ENCODE measurements at places on chromosomes 1 and 21. TPM values are rescaled to one million over a fixed set of nuclear protein-coding genes. Genes with fewer than 3 reads are reported as not detected.

- H3K27ac ChIP-seq = no peak overlapping the region
- no peaks in the 10 kb centered on the region for H3K36me3 ChIP-seq
- H3K27me3 ChIP-seq = no peaks in the 10 kb centered on the region
- no peak for DNase-seq
- H3K4me1 ChIP-seq = no peaks in the 10 kb centered on the region
- no peak overlapping the region for H3K4me3 ChIP-seq
These were observed 85.1 kb downstream of the CLDN17 start for GRCh38 chr21:30081506-30081905.

DNA sequence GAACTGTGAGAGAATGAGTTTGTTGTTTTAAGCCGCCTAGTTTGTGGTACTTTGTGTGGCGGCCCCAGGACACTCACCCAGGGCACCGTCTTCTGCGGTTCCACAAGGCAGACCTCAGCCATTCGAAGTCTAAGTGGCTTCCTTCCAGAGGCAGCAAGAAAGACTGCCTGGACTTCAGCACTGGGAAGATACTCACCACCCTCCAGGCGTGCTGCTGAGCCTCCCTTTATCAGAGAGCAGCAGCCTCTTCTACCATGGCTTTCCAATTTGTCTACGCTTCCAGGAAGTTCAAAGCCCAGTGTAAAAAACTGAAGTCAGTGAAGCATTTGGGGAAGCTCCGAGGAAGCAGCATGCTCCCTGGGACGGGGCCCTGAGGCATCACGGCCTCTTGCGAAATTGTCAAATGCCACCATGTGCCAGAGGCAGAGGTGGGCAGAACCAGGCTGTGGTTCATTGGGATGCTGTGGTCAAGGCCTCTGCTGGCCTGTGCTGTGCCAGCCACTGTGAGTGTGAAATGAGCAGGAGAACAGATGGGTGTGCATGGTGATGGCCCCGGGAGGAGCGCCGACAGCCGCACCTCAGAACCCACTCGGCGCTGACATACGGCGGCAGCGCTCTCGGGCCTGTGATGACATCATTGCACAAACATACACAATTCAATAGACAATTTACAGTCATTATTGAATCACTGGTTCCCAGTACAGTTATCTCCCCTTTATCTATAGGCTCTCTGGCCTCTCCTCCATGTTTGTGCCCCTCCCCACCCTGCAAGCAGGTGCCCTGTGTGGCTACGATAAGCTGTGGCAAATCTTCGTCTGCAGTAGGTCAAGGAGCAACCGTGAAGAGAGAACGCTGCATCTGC is 110.4 kb downstream of the PDE9A start:
- DNase-seq = no peak
- no peaks in the 10 kb centered on the region for H3K27me3 ChIP-seq
- H3K27ac ChIP-seq = no peak overlapping the region
- H3K4me1 ChIP-seq = no peaks in the 10 kb centered on the region

- H3K36me3 ChIP-seq = peaks cover 18% of the 10 kb centered on the region
- no peak overlapping the region for H3K4me3 ChIP-seq
- DNase-seq = no peak
- no peak overlapping the region for H3K27ac ChIP-seq
- H3K4me1 ChIP-seq = peaks cover 5% of the 10 kb centered on the region
- H3K27me3 ChIP-seq = no peaks in the 10 kb centered on the region
These were observed 37.0 kb downstream of the TBCE start for GRCh38 chr1:235404190-235404589.

DNA sequence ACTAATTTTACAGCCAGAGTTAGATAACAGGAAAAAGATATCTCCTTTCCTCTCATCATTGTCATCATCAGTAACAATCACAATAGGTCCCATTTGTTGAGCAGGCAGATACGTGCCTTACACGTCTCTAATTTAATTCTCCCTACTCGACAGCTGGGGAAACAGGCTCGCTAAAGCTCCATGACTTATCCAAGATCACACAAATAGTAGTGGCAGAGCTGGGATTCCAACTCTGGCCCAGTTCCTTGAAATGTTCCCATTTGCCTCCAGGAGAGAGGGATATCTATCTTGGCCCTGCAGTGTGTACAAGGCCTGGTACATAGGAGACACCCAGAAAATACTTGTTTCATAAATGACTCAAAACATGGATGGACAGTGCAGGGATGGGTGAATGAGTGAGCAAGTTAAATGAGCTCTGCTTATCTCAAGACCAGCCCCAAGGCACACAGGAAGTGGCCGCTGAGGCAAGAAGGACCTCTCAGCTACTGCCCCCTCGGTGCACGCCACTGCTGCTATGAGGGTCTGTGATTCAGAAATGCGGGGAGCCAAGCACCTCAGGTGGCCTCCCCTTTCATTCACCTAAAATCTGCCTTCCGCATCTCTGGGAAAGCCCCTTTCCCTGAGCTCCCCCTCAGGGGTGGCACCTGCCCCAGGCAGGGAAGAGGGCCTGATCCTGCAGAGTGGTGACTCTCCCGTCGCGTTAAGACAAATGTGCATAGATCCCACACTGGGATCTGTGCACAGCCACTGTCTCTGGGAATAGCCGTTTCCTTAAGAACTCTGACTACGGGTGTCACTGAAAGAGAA is 3.6 kb downstream of the KCNN3 start:
- DNase-seq = no peak
- H3K27ac ChIP-seq = no peak overlapping the region
- no peaks in the 10 kb centered on the region for H3K36me3 ChIP-seq
- H3K4me1 ChIP-seq = peaks cover 37% of the 10 kb centered on the region

DNA sequence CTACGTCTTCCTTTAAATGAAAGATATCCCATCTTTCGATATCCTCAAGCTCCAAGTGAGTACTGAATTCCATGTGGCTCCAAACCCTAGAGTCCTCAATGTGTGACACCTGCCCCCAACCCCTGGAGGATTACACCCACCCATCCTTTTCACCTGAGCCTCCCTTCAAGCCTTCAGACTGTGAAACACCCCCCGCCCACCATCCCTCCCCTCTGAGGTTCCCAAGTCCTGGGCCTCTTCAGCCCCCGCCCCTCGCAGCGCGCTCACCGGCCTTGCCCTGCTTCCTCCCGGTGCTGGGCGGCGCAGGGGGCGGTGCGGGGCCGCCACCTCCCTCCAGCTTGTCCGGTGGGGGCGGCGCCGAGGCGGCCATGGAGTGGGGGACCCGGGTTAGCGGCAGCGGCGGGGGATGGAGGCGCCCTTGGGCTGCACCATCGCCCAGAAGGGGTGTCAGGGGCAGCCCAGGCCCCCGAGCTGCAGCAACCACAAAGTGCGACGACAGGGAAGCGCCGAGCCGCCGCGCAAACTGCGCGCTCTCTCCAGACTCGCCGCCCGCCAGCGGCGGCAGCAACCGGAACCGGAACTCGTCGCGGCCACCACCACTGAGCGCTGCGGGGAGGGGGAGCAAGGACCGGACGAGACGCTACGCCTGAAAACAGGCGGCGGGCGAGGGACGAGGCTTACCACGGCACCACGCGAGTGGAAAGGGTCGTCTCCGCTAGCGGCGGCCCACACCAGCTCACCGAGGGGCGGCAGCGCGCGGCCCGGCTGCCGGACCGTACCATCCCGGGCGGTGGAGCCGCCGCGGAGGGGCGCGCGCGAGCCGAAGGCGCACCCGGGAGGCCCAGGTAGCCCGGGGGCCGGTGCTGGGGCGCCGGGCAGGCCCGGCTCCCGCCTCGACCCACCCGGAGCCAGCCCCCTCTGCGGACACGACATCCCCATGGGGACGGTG is at the start of gene PYGO2:
PYGO2 (minus strand) TSS at position 576 of the 949 bp plus-strand sequence; CDS start at position 370, 206 bp downstream.
- peak; percentile 84 for DNase-seq
- no peaks in the 10 kb centered on the region for H3K27me3 ChIP-seq
- peaks cover 26% of the 10 kb centered on the region for H3K4me1 ChIP-seq
- peak within 1 kb of the TSS; percentile 100 for H3K27ac ChIP-seq
- H3K36me3 ChIP-seq = peaks cover 3% of the 10 kb centered on the region

DNA sequence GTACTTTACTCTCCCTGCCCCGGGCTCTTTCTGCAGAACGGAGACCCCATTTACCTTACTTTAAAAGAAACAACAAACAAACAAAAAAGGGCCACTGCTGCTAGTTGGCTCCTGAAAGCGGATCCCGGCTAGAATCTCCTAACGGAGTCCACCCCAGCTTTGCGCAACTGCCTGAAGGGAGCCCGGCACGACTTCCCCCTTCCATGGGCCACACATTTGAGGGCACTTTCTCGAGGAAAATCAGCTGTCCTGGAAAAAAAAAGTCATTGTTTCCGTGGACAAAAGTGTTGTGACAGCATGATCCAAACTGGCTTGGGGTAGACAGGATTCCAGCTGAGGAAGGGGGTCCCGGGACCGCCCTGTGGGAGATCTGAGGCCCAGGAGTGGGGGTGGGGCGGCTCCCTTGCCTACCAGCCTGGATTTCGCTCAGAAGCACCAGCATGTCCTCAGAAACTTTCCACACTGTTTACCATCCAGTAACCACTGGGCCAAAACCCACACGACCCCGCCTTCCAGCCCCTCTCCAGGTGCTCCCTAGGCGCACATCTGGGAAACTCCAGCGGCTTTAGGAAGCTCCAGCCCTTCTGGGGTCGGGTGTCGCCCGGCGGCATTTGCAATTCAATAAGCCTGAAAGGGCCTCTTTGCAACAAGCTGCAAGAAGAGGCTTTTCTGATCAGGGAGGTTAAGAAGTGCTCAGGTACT is 4.8 kb downstream of the RIPK4 start:
- no peak for DNase-seq
- no peak overlapping the region for H3K27ac ChIP-seq
- peaks cover 26% of the 10 kb centered on the region for H3K4me1 ChIP-seq
- no peaks in the 10 kb centered on the region for H3K36me3 ChIP-seq

GRCh38 chr1:178935610-178936009 is 64.7 kb upstream of the ANGPTL1 start:
- H3K27ac ChIP-seq = no peak overlapping the region
- no peaks in the 10 kb centered on the region for H3K27me3 ChIP-seq
- no peak overlapping the region for H3K4me3 ChIP-seq
- no peak for DNase-seq
- peaks cover 64% of the 10 kb centered on the region for H3K4me1 ChIP-seq

- H3K4me1 ChIP-seq = no peaks in the 10 kb centered on the region
- no peak overlapping the region for H3K4me3 ChIP-seq
- H3K27me3 ChIP-seq = no peaks in the 10 kb centered on the region
- no peak overlapping the region for H3K27ac ChIP-seq
- H3K36me3 ChIP-seq = peaks cover 89% of the 10 kb centered on the region
These were observed 28.8 kb downstream of the TFF3 start for GRCh38 chr21:42286416-42286815.

DNA sequence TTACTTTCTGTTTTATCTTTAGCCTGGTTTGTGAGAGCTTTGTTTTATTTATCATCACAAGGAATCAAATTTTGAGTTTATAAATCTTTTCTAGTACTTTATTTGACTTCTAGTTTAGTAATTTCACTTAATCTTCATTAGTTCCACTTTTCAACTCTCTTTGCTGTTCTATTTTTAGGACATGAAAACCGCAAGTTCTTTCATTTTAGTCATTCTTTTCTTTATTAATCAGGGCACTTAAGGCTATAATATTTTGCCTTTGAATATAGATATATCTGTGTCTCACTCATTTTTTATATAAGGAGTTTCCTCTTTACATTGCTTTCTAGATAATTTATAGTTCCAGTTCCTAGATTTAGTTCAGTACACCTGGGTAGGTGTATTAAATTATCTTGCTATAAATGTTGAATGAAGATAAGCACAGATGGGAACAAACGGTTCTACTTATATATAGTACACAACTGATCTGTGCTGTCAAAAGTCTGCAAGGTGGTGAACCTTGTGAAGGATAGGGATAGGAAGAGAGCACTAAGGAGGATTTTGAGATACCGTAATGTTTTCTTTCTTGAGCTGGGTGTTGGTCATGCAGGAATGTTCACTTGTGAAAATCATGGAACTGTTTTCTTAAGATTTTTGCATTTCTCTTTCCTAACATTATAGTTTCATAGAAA is 402.3 kb downstream of the RYR2 start:
- no peaks in the 10 kb centered on the region for H3K36me3 ChIP-seq
- no peak overlapping the region for H3K4me3 ChIP-seq
- H3K27me3 ChIP-seq = no peaks in the 10 kb centered on the region

DNA sequence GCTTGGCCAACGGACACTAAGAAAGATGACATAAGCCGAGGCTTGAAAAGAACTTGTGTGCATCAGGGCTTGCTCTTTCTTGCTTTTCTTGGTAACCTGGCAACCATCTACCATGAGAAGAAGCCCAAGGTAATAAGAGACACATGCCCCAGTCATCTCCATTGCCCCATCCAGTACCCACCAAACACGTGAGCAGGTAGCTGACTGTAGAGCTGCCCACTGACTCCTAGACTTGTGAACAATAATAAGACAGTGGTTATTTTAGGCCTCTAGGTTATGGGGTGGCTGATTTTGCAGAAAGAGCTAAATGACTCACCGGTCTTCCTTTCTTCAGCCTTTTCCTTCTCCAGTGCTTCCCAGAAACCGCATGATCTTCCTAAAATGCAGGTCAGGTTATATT is 105.0 kb upstream of the JUN start:
- no peak for DNase-seq
- H3K4me1 ChIP-seq = peaks cover 46% of the 10 kb centered on the region
- H3K27ac ChIP-seq = no peak overlapping the region
- H3K27me3 ChIP-seq = no peaks in the 10 kb centered on the region
- no peak overlapping the region for H3K4me3 ChIP-seq

GRCh38 chr1:61244114-61244513 is 161.8 kb downstream of the NFIA start:
- H3K36me3 ChIP-seq = no peaks in the 10 kb centered on the region
- no peak for DNase-seq
- H3K4me1 ChIP-seq = peaks cover 71% of the 10 kb centered on the region
- H3K27ac ChIP-seq = peak overlapping the region; percentile 13
- no peaks in the 10 kb centered on the region for H3K27me3 ChIP-seq

DNA sequence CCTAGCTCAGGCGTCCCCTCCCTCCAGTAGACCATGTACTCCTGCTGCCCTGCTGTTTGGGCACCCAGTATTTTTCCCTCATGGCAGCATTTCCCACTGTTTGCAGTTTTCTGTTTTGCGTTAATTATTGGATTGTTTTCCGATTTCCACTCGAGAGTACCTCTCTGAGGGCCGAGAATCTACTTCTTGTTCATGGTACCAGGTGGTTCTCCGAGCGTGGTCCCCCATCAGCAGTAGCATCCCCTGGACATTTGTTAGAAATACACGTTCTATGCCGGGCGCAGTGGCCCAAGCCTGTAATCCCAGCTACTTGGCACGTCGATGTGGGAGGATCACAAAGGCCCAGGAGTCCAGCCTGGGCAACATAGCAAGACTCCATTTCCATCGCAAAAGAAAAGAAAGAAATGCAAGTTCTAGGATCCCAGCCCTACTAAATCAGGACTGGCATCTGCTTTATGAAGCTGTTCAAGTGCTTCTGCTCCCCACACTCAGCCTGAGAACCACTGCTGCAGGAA is 690 bp downstream of the RRP1 start:
- peaks cover 6% of the 10 kb centered on the region for H3K4me1 ChIP-seq
- H3K36me3 ChIP-seq = peaks cover 43% of the 10 kb centered on the region
- peak overlapping the region; percentile 87 for H3K27ac ChIP-seq
- no peaks in the 10 kb centered on the region for H3K27me3 ChIP-seq
- peak overlapping the region; percentile 90 for H3K4me3 ChIP-seq

FAM177B gene
- not detected for total RNA-seq

Measured in heart right ventricle (tissue), 16 donors.